ENCODE measurements at places on chromosomes 16 and 17.

GRCh38 chr17:39090908-39091665 lies 60.4 kb downstream of the PLXDC1 start:
- DNase-seq = no peak

- no peak for DNase-seq
Observed at GRCh38 chr17:58187063-58187462, 5.5 kb upstream of the EPX start.

- no peak for DNase-seq
Observed at GRCh38 chr16:57278494-57278893, 6.0 kb downstream of the PLLP start.

DNA sequence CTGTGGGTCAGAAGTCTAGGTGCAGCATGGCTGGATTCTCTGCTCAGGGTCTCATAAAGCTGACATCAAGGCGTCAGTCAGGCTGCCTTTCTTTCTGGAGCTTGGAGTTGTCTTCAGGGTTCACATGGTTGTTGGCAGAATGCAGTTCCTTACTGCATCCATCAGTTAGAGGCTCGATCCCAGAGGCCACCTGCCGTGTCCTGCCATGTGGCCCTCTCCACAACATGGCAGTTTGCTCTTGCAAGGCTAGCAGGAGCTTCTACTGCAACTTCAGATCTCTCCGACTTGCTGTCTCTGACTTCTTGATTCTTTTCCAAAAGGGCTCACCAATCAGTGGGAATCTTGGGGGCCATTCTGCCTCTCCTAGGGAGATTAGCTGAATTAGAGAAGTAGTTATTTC lies 11.9 kb downstream of the PITPNC1 start:
- DNase-seq = no peak

DNA sequence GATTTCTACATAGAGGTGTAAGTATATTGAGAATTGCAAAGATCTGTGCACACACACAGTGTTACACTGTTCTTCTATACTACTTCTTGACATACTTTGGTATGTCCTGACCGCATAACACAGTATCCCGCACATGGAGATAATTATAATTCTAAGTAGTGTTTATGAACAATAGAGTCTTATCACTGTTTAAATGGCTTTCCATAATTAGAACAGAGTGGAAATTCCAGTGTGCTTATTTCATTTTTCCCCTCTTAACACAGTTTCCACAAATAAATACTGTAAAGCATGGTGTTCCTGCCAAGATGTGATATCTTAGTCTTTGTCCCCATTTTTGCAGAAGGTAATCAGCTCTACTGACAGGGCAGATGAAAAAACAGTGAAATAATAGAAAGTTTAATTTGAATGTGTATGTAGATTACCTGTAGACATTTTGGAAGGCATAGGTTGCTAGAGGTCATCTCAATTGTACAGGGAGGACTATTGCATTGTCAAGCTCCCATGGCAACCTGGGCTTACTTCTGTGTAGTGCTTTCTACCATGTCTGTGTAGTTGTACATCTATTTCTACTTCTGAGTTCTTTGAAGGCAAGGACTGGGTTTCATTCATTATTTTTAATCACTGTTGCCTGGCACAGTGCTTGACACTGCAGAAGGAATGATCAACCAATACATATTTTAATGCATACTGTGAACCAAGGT lies 10.1 kb upstream of the KRT28 start:
- DNase-seq = no peak

DNA sequence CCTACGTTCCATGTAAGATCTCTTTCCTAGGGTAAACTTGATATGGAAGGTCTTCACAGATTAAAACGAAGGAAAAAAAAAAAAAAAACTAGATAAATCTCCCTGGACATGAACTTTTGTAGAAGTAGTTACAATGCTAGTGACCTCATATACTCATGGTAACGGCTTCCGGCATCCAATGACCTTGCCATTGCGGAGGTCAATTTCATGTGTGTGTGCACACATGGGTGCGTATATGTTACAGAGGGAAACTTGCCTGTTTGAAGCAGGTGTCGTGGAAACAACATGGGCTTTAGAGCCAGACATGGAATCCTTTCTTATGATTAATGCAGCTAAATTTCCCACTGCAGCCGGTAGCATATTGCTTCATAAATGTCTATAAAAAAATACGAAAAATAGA lies 435.5 kb downstream of the MAF start:
- no peak for DNase-seq

DNA sequence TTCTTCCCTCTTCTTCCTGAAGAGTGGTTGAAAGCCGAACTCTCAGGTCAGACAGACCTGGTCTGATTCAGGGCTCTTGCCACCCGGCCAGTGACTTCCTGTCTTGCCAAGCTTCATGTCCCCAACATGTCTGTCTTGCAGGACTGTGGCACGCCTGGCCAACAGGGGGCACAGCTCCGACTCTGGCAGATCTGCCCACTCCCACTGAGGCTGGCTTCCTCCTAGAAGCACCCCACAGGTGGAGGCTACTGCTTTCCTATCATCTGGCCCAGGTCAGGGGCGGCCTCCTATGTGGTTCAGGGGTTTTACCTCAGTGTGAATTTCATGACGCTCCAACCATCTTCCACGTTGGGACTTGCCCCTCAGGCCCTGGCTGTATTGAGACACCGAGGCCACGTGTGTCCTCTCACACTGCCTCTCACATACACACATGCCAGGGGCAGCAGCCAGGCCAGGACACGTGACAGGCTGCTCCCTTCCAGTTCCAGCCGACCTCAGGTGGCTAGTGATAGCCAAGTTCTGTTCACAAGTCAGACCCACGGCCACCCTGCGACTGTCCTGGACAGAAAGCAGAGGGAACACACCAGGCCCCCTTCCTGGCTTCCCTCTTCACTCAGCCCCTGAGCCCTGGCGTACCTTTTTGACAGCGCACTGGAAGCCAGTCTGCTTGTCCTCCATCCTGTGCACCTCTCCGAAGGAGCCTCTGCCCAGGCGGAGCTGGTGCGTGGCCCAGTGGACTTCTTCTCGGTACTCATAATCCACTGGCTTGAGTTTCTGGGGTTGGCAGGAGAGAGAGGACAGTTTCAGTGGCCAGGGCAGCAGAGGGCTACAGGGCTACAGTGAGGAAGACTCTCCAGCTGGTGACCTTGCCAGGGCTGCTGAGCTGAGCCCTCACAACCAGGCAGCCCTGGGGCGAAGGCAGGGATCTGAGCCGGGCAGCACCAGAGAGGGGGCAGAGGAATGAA lies 22.6 kb upstream of the SPATA32 start:
- peak; percentile 19 for DNase-seq

DNA sequence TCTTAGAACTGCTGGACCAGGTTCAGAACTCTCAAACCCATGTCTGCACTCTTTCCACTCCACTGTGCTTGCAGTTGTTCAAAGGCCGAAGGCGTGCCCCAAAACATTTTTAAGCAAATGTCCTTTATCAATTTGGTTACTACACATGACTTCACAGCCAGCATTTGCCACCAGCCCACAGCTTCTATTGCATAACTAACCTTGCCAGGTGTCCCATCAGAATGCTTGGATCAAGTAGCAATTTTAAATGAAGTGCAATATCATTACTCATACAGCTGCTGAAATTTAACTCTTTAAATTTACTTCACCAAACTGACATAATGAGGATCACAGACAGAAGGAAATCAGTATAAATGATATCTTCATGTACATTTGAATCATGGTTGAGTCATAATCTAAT lies 29.8 kb upstream of the HS3ST3A1 start:
- no peak for DNase-seq

DNA sequence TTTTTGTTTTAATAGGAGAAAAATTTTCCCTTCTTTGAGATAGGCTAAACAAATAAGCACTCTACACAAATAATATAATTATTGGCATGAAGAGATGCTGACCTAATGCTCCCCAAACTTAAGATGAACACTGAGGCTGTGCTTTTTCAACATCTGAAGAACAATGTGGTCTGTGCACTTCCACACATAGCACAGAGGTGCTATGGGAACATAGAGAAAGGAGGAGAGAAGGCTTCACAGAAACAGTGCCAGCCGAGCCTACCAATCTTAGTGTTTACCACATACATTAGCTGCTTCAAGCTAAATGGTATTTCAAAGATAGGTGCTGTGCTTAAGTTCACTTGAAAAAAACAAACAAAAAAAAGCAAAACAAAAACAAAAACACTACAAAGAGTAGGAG lies 72.4 kb downstream of the MYH10 start:
- DNase-seq = no peak

- no peak for DNase-seq
Observed at GRCh38 chr16:25895380-25895779, 203.6 kb downstream of the HS3ST4 start.

- no peak for DNase-seq
Observed at GRCh38 chr16:80608946-80609345, 68.2 kb downstream of the DYNLRB2 start.

- DNase-seq = no peak
Observed at GRCh38 chr16:9050102-9050830, 41.2 kb upstream of the HAPSTR1 start.

- DNase-seq = peak; percentile 23
Observed at GRCh38 chr17:29291163-29291752, 2.7 kb downstream of the NUFIP2 start.

DNA sequence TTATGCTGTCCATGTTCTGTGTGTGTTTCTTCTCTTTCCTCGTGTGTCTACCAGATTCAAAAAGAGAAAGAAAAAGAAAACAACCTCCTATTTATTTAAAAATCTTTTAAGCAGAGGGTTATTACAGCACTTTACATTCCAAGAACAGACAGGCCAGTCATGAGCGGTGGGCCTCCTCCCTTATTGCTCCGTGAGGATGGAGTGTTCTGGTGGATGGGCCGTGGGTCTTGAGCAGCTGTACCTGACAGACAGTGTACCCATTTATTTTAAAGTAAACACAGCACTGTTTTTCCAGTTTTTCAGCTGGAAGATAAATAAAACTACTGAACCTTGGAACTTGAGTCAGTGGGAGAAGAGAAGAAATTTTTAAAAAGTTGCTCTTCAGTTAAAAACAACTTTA lies 52.4 kb downstream of the WWP2 start:
- DNase-seq = no peak

- DNase-seq = no peak
Observed at GRCh38 chr17:77722366-77722765, 236.1 kb upstream of the TNRC6C start.

DNA sequence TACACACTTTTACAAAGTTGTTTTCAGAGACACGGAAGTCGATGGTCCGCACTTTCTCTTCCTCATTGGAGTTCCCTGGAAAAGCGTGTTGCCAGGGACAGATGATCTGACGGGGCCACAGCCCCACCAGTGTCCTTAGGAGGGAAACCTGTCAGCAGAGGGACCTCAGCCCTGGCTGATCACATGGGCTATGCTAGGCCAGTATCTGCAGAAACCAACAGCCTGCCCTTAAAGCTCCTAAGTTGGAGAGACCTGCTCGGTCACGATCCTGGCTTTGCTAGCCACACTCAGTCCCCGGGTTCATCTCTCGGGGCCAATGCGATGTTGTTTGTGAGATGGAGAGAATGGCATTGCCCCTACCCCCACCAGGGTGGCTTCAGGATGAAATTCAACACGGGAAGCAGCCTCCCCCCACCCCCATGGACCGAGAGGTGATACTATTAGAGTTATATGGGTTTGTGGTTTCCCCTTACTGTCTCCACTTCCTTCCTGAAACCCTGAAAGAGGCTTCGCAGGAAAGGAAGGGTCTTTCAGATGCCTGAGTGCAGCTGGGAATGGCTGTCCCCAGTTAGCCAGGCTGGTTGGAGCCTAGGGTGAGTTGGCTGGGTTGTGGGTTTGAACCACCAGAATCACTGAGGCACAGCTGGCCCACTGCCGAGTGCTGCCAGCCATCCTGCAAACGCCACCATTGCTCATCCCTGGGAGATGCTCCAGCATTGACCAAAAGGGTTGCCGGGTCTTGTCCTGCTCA lies 16.6 kb downstream of the RMI2 start:
- DNase-seq = no peak

GRCh38 chr17:65049085-65049756 lies 7.3 kb downstream of the GNA13 start:
- no peak for DNase-seq

DNA sequence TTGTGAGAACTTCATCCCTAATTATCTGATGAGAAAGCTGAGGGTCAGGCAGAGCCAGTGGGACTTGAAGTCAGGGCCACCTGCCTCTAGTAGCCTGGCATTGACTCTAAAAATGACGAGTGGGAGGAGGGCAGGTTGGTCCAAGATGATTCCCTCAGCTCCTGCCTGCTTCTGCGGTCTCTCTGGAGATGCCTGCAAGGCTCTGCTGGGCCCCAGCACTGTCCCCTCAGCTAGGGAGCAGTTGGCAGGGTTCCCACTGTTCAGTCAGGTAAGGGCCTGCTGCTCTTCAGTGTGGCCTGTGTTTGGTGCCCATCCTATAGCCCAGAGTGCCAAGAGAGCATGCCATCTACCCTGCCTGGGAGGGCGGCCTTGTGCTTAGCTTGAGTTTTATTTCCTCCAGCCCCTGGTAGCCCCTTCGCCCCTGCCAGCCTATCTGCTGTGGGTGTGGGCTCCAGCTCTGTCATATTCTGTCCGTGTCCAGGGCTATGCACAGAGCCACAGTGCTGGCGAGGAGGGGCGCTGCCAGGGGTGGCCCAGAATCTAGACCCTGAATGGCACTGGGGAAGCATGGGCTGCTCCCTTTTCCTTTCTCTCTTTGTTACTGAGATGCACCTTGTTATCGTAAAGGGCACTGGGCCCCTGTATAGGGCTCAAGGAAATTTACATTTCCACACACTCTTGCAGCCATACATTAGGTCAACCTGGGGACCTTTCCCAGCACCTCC lies 68.5 kb downstream of the CYLD start:
- DNase-seq = no peak

DNA sequence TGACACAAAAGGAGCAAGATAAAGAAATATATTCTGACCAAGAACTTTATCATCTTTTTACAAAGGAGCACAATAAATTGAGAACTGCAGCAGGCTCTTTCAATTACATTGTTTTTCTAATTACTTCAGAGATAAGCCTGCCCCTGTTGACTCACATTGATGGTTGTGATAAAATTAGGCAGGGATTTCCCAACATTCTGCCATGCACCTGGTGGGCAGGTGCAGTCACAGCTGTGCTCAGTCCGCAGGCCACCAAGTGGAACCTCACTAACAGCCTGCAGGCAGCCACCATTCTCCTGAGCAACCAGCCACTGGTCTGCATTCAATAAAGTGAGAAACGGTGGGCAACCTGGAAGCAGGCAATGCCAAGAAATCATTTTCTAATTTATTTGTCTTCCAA lies 5.1 kb downstream of the FANCA start:
- DNase-seq = no peak

DNA sequence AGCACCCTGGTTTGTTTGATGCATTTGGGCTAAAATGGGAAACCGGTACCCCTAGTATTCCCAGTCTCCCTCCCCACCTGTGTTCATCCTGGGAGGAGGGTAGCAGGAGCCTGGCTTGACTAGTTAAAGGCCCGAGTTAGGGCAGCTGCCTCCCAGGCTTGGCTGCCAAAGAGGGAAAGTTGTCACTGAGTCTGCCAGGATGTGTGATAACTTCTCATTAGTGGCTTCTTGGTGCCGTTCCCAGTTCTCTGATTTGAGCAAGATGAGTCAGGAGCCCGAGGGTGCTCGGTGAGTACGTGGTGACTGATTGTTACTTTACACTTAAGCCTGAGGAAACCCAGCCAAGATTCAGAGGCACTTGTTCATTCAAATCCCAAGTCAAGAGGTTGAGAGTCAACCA lies 2.5 kb downstream of the KRT32 start:
- DNase-seq = no peak

- DNase-seq = no peak
Observed at GRCh38 chr17:63096426-63096825, 130.4 kb downstream of the TANC2 start.

GRCh38 chr16:68236137-68236825 lies 354 bp upstream of the ESRP2 start:
- peak; percentile 39 for DNase-seq

GRCh38 chr16:84985079-84986065 lies 26.0 kb downstream of the ZDHHC7 start:
- no peak for DNase-seq
